Effector memory CD4-positive, alpha-beta T cell (primary cell): ENCODE measurements at places on chromosomes 6 and 20.

GRCh38 chr20:51513545-51513944, 29.0 kb downstream of the NFATC2 start:
- DNase-seq = no peak

- peak; percentile 46 for DNase-seq
Measured at GRCh38 chr20:57399587-57400155, 8.5 kb downstream of the RBM38 start.

DNA sequence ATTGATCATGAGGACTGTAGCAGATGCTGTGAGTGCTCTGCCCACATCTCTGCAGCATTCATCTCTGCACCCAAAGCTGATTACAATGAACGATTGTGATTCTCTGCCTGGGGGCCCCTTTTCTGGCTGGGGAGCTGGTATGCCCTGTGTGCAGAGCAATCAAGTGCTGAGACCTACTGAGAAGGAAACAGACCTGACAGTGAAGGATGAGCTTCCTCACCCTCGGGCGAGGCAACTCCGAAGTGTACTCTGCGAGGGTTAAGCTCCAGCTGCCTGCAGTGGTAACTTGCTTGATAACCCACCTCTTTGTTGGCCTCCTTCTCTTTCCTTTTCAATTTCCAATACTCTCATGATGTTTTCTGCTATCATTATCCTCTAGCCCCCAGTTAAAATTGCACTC, 289.7 kb upstream of the RNF24 start:
- DNase-seq = no peak

DNA sequence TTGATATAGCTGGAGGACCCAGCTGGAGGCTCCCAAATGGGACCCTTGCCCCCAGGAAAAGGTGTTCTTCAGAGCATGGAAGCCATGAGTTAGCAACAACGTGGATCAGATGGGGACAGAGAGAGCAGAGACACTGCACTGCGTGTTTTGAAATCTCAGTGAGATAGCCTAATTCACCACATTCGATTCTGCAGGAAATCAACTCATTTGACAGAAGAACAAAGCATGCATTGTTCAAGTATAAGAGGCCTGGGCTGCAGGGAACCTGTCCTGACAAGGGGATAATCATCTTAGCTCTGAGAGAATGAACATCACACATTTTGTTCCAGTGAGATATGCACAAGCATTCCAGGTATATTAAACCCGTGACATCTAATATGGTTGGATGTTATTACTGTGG, 450.2 kb downstream of the CDH26 start:
- DNase-seq = no peak

DNA sequence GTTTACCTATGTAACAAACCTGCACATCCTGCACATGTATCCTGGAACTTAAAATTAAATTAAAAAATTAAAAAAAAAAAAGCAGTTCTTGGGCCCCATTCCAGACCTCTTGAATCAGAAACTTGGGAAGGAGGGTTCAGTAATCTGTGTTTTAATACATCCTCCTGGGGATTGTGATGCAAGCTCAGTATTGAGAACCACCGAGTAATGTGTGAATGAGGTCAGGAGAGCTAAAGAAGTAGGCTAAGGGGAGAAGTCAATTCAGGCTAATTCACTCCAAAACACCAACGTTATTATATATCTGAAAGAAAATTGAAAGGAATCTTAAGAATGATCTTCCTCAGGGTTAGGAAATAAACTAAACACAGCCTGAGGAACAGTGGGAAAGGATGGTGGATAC, 120.4 kb downstream of the RNF144B start:
- DNase-seq = no peak

DNA sequence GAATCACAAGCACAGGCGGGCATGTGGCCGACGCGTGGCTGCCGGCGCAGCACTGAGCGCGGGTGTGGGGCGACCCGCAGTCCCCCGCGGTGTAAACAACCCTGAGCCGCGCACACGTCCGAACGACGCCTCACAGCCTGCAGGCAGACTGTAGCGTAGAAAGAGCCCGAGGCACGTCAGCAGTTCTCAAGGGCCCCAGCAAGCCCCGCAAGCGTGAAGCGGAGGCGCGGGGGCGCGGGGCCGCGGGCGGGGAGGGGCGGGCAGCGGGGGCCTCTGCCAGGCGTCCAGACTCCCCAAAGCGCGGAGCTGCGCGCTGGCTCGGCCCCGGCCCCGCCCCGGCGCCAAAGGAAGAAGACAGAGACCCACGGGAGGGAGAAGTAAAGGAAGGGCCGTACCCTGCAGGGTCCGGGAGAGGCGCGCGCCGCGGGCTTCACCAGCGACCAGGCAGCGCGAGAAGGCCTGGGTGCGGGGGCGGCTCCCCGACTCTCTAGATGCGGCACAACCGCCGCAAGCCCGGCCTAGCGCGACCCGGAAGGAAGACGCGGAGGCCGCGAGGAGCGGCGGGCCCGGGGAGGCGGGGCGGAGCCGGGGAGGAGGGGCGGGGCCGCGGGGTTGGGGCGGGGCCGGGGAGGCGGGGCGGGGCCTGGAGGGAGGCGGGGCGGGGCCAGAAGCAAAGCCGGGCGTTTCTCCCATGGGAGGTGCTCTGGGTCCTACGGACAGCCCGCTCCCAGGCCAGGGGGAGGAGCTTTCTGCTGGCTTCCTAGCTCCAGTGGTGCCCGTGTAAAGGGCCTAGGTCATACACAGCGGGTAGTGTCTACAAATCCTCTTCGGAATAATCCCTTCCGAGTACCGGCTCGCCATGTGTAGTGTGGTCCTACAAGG, at the start of gene FBXL4:
FBXL4 (minus strand) TSS at position 536 of the 882 bp plus-strand sequence. CDS start 20,958 bp downstream, outside the sequence.
- DNase-seq = peak; percentile 68

DNA sequence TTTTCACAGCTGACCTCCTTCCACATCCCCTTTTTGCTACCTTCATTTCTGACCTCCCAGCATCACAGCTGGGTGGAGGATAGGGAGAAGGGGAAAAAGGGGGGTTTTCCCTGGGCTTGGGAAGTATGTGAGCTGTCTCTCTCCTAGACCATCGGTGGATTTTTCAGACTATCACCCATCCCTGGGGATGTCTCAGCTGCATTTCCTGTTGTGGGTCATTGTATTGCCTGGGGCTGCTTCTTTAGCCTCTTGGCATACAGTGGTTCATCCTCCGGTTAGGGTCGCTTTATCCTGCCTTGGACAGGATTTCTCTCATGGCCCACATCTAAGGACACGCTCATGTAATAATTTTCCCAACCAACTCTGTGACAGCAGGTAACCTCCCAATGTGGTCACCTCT, 142.5 kb upstream of the ARG1 start:
- no peak for DNase-seq

GRCh38 chr20:63164484-63165355, 51.2 kb downstream of the YTHDF1 start:
- DNase-seq = no peak

- no peak for DNase-seq
Measured at GRCh38 chr6:3484946-3485345, 28.1 kb upstream of the SLC22A23 start.

DNA sequence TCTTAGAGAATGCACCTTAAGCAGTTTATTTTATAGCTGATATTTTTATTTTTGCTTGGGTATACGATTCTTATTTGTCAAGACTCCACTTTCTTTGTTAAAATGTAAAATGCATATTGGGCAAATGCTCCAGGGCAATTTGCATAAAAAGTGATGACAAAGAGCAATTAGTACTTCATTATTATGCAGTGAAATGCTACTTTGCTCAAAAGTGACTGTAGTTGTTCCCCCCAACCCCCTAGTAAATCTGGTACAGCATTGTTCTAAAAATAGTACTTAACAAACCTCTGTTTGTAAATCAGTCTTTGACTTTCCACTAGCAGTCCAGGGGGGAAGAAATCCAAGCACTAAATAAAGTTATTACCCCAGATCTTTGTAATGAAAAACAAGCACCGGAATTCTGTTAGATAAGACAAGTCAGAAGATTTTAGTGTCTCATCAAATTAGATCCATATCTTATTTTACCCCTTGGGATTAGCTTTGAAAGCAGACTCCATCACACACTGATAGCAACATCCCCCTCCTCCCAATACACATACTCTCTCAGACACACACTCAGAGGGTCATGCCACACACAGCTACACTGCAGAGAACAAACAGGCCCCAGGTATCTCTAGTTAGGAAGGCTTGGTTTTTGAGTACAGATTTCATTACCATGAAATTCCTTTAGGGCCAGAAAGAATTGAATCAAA, 32.9 kb upstream of the BACH2 start:
- DNase-seq = no peak

DNA sequence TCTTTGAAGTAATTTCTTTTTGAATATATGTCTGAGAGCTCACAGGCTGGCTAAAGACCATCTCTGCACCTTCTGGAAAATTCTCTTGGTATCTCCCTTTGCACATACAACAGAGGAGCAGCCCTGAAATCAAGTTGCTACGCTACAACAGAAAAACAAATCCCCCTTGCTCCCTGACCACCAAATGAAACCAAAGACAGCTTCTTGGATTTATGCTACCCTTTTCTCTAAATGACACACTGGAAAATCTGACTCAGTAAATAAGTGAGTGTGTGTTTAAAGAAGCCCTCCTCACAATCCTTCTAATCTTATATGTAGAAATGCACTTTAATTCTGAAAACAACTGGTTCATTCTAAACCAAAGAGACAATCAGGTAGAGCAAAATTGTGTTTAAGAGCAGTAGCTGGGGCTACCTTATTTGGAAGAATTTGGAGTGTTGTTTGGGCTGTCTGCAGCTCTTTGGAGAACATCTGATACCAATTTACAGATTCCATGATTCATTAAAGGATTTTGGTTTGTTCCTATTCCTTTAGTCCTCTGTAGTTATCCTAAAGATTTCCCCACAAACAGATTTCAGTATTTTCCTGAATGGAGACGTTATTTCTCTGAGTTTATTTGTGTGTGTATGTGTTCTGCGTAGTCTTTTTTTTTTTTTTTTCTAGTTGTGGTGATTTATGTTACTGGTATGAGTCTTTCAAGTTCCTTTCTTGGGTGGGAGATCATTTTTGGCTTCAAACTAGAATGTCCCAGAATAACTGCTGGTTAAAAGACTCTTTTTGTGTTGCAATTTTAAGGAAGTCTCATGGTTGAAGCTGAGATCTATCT, 36.4 kb upstream of the UTRN start:
- no peak for DNase-seq

DNA sequence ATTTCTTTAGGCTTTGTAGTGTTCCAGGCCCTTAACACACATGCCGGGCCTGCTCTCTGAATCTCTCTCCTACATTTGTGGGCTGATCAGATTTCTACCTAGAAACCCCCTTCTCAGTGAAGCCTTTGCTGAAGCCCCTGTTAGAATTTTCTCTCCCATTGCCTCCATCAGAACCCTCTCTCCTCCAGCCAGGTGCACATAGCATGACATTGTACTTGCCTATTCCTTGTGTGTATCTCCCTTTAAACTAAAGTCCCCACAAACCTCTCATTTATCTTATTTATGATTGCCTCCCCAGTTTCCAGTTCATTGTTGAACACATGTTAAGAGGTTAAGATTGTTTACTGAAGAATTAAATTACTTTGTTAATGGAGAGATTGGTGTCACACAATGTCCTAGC, 325.5 kb upstream of the CITED2 start:
- DNase-seq = no peak

DNA sequence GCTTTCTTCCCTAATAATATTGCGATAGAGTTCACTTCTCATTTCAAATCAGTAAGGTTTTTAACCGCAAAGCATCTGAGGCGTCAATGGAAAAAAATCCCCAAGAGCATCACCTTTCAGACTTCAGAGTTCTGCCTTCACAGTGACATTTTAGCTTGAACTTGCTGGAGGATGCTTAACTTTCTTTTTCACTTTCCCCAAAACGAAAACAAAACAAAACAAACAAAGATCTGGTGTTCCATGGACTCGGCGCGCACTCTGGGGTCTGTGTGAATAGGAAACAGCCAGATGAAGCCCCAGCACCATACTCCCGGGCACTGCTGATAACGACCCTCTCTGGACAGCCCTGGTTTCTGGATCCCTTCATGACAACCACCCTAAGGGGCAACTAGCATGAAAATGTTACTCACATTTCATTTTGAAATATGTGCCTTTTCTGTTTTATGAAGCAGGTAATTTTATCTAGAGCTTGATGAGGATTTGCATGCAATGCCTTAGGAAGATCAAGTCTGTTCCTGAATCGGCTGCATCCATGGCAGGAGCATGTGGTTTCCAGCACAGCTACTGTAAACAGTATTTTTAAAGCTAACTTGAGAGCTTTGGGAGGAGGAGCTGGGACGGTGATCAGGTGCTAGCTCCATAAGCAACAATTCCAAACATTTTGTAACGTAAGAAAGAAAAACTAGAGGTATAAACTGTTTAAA, 44.5 kb downstream of the RAMACL start:
- no peak for DNase-seq

DNA sequence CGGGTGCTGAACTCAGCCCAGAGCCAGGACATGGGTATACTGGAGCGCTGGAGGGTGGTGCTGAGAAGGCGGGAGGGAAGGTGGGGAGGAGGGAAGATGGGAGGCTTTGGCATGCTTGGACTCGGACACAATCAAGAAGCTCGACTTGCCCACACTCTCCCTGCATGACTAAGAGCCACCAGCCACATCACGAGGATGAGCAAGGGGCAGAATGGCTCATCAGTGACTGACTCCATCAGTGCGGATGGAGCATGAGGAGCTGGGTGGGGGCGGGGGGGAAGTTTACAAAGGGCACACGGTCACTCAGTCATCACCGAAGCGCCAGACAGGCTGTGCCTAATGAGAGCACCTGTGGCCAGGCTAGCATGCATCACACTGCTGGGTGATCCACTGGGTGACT, 222.8 kb downstream of the KIF16B start:
- no peak for DNase-seq

GRCh38 chr6:166765234-166765541, 138.1 kb upstream of the RPS6KA2 start:
- DNase-seq = no peak

- DNase-seq = no peak
Measured at GRCh38 chr6:168576388-168576787, 135.4 kb downstream of the SMOC2 start.

- no peak for DNase-seq
Measured at GRCh38 chr6:52598123-52598823, 21.4 kb upstream of the TRAM2 start.

DNA sequence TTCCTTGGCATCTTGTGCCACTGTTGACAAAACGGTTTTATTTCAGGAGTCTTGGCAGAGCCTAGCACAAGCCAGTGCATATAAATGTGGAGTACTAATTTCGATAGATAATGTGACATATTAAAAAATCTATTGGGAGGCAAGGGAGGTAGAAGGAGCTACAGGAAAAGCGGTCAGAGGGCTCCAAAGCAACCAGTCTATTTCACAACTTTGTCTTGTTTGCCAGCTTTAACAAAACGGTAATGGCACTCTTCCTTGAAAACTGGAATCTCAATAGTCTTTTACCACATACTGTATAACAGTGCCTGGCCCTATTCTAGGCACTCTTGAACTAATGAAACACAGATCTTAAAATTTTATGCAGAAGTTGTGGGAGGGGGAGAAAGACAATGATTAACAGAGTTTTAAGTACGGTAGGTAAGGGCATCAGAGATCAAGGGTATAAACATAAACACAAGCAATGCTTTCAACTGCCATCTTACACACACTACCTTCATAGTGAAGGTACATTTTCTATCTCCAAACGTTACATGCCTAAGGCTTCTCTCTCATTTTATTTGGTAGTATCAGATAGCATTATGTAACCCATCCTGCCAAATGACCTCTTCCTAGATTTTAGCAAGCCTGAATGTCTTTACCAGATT, 33.5 kb upstream of the SYNCRIP start:
- DNase-seq = no peak
